CD8-positive, alpha-beta T cell (primary cell): ENCODE measurements at places on chromosomes 7 and 10.

GRCh38 chr10:118362103-118362502, 20.0 kb upstream of the FAM204A start:
- DNase-seq, result no peak

GRCh38 chr10:112895292-112895691, 54.8 kb upstream of the TCF7L2 start:
- DNase-seq, result no peak

- no peak for DNase-seq
Observed at GRCh38 chr7:155002411-155003091, 373 bp downstream of the PAXIP1 start.

GRCh38 chr10:53045315-53045714, 272.7 kb upstream of the MBL2 start:
- no peak for DNase-seq

DNA sequence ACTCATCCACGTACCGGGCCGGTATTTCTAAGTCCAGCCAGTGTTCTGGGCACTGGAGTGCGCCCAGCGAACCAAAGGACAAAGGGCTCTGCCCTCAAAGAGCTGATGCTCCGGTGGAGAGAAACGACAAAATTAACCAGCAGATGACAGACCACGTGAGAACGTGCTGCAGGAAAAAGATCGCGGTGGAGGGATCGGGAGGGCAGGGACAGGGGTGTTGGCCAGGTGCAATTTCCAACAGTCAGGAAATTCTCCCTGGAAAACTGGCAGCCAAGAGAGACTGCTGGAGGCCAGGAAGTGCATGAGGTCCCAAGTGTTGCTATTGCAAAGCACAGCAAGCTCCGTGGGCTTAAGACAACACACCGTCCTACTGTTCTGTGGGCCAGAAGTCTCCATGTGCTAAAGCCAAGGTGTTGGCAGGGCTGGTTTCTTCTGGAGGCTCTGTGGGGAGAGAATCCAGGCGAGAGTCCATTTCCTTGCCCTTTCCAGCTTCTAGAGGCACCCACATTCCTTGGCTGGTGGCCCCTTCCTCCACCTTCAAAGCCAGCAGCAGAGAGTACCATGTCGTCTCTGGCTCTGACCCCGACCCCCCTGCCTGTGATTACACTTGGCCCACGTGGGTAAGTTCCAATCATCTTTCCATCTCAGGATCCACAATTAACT, 21.3 kb upstream of the AMZ1 start:
- no peak for DNase-seq
